Fibroblast of skin of back (primary cell): ENCODE measurements at places on chromosomes 3 and 15.

- no peak for DNase-seq
These were observed 312.3 kb downstream of the ZBBX start for GRCh38 chr3:167067787-167068161.

GRCh38 chr3:64270142-64270865 lies 45.0 kb upstream of the PRICKLE2 start:
- DNase-seq = peak; percentile 61

DNA sequence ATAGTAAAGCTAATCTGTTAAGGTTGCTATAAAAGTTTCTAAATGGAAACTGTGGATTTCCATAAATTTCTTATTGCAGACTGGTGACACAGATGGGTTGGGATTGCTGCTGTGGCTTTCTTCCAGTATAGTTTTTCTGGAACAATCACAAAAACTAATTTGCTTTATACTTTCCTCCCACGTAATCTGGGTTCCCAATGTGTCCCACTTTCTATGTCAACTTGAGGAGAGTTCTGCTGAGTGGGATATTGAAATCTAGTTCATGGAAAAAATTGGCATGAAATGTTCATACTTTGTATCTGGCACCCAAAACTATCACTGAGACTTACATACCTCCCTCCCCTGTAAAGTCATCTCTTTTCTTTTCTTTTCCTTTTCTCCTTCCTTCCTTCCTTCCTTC lies 126.8 kb downstream of the TGFBR2 start:
- no peak for DNase-seq

DNA sequence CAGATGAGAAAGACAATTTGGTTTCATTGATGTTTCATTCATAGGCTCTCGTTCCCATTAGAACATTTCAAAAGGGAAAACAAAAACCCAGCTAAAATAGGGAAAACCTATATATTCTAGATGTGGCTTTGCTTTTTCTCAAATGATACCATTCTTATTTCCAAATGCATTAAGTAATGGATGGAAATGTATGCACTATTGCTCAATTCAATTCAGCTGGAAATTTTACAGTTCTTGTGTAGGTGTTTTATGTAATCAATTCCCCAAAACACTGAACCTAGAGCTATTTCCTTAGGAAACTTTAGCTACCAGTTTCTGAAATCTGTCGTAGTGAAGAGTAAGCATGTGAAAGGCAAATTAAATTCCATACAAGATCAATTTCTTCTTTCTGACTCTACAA lies 11.7 kb downstream of the IL1RAP start:
- DNase-seq = no peak

GRCh38 chr3:105853801-105854432 lies 14.9 kb downstream of the CBLB start:
- no peak for DNase-seq

DNA sequence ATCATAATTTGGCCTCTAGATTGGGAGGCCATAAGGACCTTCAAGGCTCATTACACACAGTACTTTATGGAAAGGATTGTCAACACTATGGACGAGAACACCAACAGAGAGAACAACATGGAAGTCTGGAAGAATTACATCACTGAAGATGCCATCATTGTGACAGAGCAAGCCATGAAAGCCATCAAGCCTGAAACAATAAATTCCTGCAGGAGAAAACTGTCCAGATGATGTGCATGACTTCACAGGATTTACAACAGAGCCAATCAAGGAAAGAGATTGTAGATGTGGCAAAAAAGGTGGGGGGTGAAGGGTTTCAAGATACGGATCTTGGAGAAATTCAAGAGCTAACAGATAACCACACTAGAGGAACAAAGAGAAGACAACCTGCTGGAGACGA lies 15.9 kb downstream of the IL17RB start:
- DNase-seq = no peak

DNA sequence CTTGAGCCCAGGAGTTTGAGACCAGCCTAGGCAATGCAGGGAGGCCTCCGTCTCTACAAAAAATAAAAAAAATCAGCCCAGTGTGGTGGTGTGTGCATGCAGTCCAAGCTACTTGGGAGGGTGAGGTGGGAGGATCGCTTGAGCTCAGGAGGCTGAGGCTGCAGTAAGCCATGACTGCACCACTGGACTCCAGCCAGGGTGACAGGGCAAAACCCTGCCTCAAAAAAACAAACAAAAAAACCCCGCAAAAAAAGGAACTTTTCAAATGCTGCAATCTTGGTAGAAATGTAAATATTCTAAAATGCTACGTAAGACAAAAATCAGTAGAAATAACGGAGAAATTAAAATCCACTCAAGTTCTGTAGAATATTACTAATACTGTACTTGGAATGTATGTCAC lies 108.1 kb upstream of the MELTF start:
- no peak for DNase-seq

DNA sequence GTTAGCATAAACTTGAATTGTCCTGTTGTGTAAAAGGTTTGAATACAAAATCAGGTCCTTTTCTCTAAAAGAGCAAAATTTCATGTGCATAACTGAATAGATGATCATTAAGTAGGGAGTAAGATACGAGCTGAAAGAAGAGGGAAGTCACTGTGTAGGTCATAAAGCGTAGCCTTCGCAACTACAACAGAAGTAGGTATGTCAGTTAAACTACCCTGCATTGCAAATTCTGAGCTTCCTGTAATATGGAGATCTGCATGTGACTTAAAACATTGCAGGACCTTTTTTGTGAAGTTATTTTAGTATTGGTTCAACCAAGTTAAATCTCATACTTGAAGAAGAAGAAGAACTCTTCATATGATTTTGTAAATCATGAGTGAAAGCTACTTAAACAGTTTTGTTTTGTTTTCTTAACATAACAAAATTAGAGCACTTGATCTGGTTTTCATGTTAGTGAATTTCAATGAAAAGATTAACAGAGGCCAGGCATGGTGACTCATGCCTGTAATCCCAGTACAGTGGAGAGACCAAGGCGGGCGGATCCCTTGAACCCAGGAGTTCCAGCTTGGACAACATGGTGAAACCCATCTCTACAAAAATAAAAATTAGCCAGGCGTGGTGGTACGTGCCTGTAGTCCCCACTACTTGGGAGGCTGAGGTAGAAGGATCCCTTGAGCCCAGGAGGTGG lies 26.4 kb downstream of the ARMC8 start:
- peak; percentile 13 for DNase-seq

DNA sequence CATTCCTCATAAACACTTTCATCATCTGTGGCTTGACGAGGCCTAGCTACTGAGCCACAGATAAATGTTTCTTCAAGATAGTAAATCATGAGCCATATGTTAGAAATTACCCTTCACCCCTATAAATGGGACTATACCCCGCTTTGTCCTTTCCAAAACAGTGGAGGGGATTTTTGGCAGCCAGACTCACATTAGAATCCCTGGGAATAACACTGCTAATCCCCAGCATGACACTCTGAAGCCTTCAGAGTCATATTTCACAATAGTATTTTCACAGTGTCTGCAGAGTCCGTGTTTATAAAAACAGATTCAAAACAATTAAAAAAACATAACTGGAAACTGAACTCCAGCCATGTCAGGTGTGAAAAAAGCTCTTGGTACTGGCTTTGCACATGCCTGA lies 271.6 kb downstream of the ERC2 start:
- DNase-seq = no peak

GRCh38 chr3:64187065-64187959 lies 38.0 kb downstream of the PRICKLE2 start:
- peak; percentile 99 for DNase-seq

GRCh38 chr3:172938788-172939187 lies 188.3 kb downstream of the ECT2 start:
- DNase-seq = peak; percentile 8

- DNase-seq = no peak
These were observed 1.2 kb upstream of the HGD start for GRCh38 chr3:120683213-120683612.

GRCh38 chr3:106827515-106828213 lies 549.6 kb upstream of the CCDC54 start:
- peak; percentile 87 for DNase-seq

DNA sequence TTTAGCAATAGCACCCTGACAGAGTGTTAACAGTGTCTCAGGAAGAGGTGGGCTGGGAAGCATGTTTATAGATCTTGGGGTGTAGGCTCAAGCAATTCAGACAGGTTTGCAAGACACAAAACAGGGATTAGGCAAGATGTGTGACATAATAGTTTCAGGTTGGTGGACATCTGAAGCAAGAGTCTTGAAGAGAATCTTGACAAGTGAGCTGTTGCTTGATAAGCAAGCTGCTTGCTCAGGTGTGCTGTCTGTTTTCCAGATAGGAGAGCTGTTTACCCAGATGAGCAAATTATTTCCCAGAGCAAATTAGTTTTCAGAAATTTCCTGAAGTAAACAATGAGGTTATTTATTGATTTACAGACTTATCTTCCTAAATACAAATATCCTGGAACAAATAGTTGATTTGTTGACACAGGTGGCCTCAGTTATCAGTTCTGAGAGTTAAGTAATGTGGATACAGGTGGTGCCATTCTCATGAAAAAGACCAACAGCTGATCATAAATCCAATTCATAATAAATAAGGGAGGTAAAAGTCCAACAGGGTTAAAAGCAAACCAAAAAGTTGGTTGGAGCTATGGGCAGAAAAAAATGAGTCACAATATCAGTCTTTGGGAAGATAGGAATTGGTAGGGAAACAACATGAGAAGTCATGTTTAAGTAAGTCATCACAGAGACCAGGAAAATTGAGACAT lies 437.3 kb downstream of the TBL1XR1 start:
- no peak for DNase-seq

- DNase-seq = no peak
These were observed 53.0 kb upstream of the FOXP1 start for GRCh38 chr3:71636482-71636881.

GRCh38 chr15:75650908-75651809 lies 3.4 kb downstream of the SNX33 start:
- DNase-seq = peak; percentile 54

GRCh38 chr15:56732886-56733135 lies 498 bp downstream of the ZNF280D start:
- no peak for DNase-seq

GRCh38 chr3:52005571-52005986 lies 9.9 kb upstream of the RPL29 start:
- DNase-seq = peak; percentile 58

DNA sequence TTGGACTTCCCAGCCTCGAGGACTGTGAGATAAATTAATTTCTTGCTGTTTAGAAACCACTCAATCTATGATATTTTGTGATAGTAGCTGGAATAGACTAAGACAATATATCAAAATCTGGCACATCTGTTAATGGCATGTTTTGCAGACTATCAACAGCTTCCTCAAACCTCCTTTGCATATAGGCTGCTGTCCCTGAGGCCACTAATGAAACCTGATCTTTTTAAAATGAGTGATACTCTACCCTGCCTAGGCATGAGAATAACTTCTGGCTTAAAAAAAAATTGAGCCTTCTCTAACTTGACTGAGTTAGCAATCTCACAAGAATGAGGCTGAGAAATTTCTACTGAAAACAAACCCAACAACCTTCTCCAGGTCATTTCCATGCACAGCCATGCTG lies 176.0 kb upstream of the CRBN start:
- no peak for DNase-seq

- no peak for DNase-seq
These were observed 34.0 kb downstream of the MINDY4B start for GRCh38 chr3:150871192-150871591.

- DNase-seq = no peak
These were observed 35.8 kb upstream of the CMTM7 start for GRCh38 chr3:32355751-32356291.

DNA sequence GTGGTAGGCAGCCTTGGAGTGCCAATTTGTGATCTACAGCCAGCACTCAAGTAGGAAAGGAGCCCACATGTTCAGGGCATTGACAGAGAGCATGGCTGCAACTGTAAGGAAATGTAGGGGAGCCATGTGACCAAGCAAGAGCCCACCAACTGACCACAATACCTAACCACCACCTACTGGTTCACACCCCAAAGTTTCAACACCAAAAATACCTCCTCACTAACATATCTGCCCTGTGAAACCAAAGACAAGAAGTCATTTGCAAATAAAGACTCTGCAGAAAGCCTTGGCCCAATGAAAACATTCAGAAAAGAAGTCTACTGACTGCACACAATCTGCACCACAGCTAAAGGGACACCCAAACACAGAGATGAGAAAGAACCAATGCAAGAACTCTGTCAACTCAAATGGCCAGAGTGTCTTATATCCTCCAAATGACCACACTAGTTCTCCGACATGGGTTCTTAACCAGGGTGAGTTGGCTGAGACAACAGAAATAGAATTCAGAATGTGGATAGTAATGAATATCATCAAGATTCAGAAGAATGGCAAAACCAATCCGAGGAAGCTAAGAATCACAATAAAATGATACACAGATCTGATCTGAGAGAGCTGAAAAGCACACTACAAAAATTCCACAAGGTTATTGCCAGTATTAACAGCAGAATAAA lies 40.6 kb downstream of the SLC9C1 start:
- DNase-seq = no peak

- DNase-seq = no peak
These were observed 186.5 kb upstream of the LINGO1 start for GRCh38 chr15:77819048-77819850.

DNA sequence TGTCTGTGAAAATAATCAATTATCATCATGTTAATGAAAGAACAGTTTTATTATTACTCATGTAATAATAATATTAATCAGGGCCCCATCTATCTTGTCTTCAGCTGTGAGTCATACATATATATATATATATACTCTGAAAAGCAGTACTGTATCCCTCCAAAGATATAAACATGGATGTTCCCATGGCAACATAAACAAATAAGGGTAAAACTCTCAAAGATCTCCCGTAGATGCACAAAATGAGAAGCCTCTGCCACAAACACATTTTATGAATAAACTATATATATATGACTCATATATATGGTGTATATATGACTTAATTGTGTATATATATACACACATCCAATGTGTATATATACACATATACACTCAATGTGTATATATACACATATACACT lies 163.8 kb upstream of the ARHGEF26 start:
- DNase-seq = no peak

GRCh38 chr3:15528854-15529537 lies 7.5 kb upstream of the COLQ start:
- DNase-seq = no peak

GRCh38 chr3:63779227-63779626 lies 39.9 kb upstream of the C3orf49 start:
- no peak for DNase-seq

- no peak for DNase-seq
These were observed 86.6 kb downstream of the MEX3B start for GRCh38 chr15:81959196-81959595.

- DNase-seq = no peak
These were observed 203.8 kb upstream of the SEMA6D start for GRCh38 chr15:47513471-47513870.

GRCh38 chr3:36649125-36649524 lies 115.2 kb downstream of the DCLK3 start:
- peak; percentile 24 for DNase-seq

DNA sequence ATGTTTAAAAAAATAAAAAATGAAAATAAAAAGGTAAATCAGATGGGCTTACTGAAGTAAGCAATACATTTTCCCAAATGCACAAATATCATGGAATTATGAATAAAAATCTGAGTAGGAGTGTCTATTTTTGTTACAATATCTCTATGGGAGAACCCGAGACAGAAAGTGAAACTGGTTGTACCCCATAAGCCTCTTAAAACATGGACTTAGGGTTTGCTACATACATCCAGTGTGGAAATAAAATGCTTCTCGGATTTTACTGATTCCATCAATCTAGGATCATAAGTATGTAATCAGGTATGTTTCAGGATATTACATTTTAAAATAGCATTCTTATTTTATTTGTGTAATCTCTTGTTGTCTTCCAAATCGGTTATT lies 177.8 kb upstream of the CDIN1 start:
- no peak for DNase-seq

GRCh38 chr3:46981932-46982471 lies 2.5 kb downstream of the NBEAL2 start:
- no peak for DNase-seq
